ENCODE measurements at places on chromosomes 4 and X.

- no peak for DNase-seq
These were observed 15.5 kb upstream of the GPR82 start for GRCh38 chrX:41708486-41708885.

GRCh38 chrX:9340598-9341290 is 124.1 kb upstream of the TBL1X start:
- DNase-seq: no peak

GRCh38 chrX:73668779-73669178 is 105.8 kb downstream of the CHIC1 start:
- no peak for DNase-seq

DNA sequence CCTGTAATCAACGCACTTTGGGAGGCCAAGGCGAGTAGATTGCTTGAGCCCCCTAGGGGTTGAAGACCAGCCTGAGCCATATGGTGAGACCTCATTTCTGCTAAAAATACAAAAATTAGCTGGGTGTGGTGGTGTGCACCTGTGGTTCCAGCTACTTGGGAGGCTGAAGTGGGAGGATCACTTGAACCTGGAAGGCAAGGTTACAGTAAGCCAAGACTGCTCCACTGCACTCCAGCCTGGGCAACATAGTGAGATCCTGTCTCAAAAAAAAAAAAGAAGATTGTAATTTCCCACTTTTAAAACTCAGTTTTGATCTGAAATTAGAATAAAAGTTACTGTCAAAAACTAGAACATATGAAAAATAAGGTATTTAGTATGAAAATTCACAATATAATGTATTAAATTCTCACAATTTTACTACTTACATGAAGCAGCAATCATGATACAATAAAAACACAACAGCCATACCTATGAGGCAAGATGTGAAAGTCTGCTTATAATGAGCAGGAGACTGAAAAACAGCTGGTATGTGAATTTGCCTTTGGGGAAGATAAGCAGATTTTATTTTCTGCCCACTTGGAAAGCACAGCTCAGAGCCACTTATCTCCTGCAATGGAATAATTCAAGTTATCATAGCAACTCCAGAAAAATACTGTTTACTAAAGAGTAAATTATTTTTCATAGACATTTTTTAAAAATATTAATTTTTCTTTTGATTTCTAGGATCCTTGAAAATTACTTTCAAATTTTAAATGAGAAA is 50.6 kb downstream of the ZGRF1 start:
- no peak for DNase-seq

DNA sequence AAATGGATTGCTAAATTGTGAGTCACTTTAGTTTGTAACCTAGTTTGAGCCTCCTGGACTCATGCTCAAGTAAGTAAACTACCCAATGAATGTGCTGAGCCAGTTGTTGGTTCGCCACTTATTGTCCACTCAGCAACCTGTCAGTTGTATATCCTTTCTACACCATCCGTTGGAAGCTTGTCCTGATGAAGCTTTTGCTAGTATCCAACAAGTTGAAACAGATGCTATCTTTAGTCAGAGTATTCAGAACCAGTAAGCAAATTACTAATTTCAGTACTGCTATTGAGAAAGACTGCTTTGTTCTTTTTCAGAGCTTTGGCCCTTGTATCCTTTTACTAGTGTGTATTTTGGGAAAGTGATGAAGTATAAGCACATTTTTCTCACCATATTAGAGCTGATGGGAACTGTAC is 4.3 kb upstream of the NAA15 start:
- no peak for DNase-seq

- DNase-seq: no peak
These were observed 233.0 kb downstream of the DKK2 start for GRCh38 chr4:106803083-106803482.

- no peak for DNase-seq
These were observed 197.2 kb upstream of the ZFP42 start for GRCh38 chr4:187798385-187798784.

DNA sequence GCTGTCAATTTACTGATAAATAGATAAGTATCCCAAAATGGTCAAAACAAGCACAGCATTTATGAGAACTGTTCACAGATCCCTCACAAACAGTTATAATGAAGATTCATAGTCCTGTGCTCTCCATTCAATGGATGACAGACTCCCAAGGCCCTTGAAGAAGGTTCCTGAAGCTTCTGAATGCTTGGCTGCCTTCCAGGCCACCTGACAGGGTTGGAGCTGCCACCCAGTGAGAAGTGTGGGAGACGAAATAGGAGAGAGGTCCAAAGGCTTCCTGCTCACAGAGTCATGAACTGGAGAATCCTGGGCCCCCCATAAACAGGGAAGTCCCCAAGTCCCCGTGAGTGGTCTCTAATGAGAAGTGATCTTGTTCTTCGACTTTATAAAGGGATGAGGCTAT is 26.0 kb upstream of the ANXA3 start:
- no peak for DNase-seq

GRCh38 chr4:168540503-168541265 is 43.8 kb downstream of the PALLD start:
- no peak for DNase-seq

DNA sequence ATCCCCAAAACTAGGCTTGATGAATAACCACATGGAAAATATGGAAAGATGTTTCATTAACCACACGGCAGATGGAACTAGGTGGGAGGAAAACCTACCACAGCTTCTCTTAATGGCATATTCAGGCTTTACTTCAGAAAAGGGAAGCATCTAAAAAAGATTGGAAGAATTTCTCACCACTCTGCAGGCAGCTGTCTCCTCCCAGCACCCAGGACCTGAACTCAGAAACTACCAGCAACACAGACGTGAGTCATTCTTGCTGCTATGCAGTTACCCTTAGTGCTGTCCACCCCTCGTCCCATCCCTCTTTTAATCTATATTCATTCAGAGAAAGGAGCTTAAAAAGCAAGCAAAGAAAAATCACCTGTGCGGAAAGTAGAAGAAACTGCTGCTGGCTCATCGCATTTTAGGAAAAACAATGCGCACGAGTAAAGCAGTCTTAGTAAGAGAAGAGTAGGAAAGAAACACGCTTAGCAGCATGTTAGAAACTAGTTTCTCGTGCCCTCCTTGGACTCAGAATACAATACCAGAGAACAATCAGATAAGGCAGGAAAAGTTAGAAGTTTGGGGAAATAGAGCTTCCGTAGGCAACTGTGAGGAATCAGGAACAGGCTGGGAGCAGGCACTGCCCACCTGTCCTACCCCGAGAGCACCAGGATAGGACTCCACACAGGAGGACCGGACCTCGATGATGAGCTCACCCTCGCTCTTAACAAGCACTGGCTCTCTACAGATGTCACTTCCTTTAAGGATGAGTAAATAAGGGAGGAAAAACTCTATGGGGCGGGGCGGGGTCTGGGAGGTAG is 48.1 kb upstream of the ENPP6 start:
- no peak for DNase-seq

DNA sequence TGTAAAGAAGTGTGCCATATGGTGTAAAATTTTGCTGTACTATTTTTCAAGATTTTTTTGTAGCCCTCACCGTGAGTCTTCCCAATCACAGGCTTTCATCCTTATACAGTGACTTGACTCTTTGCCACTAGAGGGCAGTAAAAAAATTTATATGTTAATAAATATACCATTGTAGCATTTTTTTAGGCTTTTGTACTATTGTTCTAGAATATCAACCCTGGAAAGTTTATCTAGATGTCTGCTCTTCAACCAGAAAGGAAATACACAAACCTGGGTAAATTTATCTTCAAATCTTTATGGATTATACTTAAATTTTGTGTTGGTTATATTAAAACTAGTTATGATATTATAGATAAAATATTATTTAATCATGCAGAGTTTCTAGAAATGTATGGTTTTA is 235.3 kb downstream of the TENM3 start:
- DNase-seq: no peak

DNA sequence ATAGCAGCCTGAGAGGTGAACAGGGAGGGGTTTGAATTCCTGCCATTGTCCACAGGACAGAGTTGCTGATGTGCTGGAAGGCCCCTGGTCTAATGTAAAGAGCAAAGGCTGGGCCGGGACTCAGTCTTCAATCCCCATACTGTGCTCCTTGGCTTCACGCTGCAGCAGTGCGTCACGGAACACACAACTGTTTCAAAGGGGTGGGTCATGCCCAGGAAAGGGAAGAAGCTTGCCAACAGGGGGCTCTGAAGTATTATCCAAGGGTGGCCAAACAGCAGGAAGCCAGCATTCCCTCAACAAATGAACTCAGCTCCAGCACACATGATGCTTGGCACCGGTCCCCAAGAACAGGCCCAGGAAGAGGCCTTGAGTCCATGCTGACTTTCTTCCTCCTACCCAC is 122.5 kb downstream of the NFKB1 start:
- no peak for DNase-seq

GRCh38 chr4:133385161-133385954 is 236.3 kb downstream of the PCDH10 start:
- DNase-seq: no peak

DNA sequence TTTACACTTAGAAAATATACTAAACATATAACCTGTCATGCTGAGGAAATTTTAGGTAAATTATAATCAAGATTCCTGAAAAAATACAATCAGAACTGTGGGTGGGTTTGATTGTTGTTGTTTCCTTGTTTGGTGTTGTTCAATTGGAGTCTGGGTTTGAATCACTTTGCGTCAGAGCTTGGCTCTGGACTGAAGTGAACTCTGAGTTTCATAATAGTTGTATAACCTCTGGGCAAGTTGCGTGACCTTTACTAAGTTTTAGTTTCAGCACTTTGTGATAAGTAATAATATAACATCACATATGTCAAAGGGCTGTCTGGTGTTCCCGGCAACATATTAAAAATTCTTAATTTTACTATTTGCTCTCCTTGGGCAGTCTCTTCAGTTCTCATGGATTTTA is 758.1 kb downstream of the RAPGEF2 start:
- DNase-seq: no peak

DNA sequence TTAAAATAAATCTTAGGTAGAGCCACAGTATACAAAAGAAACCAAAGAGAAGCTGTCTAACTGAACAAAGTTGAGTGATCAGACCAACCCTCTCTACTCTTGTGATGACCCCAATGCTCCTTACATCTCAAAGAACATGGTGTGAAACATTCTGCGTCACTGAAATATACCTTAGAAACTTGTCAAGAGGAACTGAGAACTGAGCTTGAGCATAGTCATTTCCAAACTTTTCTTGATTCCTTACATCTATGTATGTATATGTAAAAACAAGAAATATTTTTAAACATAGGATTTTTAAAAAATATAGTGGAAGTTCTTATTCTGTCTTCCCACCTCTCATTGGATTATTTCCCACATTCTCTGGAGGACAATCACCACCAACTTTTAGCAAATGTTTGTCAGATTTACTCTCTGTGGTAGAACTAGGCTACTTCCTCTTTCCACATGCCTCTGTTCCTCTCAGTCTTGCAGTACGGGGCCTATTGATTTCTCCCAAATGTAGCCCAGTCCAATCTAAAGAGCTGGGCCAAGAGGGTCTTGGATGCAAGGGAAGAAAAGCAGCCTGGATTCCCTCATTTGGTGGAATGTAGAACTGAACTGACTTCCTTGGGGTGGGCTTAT is 98.2 kb upstream of the HHIP start:
- DNase-seq: no peak

DNA sequence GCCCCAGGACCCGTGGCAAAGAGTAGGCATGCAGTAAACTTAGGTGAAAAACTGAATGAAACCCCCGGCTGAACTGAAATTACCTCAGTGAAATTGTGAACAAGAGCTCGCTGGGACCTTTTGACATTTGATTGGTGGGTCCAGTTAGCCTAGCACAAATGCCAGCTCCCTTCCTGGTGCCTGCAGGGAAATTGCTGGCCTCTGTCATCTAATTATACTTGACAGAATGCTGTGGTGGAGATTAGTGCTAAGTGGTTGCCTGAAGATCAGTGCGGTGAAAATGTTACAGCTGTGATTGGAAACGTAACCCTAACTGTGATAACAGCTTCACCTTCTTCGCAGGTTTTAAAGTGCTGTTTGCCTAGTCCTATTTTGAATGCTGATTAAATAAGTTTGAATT is 43.0 kb downstream of the ADD1 start:
- DNase-seq: no peak

GRCh38 chr4:52684896-52685295 is 25.8 kb upstream of the USP46 start:
- DNase-seq: no peak

DNA sequence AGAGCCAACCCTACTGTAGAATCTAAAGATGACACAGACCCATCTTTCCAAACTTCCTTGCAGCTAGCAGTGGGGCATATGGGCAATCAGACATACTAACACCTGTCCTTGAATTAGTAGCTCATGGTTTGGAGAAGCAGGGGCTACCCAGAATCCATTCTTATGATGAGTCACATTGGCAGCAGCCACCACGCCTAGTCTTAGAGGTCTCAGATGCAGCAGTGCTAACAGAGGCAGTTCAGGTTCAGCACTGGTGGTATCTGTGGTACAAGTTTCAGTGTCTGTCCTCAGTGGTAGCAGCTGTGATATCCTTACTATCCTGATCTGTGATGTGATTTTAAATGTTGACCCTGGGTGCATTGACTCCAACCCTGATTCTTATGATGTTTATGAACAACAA is 68.1 kb downstream of the FRMPD4 start:
- no peak for DNase-seq

- DNase-seq: peak; percentile 19
These were observed 812 bp upstream of the KDM6A start for GRCh38 chrX:44871931-44872820.

DNA sequence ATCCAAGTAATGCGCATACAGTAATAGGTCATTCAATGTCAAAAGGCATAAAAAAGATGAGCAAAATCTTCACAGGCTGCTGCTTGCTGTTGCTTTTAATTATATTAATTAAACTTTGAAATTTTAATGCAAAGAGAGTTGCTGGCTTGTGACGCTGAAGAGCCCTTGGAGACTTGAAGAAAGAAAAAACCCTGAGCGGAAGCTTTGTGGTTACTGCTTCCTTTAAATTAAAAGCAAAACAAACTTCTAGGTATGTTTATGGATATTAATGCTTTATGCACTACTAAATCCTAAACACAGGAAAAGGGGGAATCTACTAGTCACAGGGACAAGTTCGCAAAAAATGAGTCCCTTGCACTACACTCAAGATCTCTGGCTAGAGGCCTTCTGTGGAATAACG is 166.7 kb downstream of the ANTXR2 start:
- no peak for DNase-seq

- no peak for DNase-seq
These were observed 732 bp upstream of the ADRA2C start for GRCh38 chr4:3765271-3766035.

GRCh38 chr4:67668315-67668714 is 32.6 kb downstream of the UBA6 start:
- DNase-seq: no peak

- no peak for DNase-seq
These were observed 221.3 kb downstream of the ANTXR2 start for GRCh38 chr4:79851625-79852304.

- no peak for DNase-seq
These were observed 71.9 kb upstream of the STK26 start for GRCh38 chrX:131951166-131951565.

- no peak for DNase-seq
These were observed 47.6 kb downstream of the NHSL2 start for GRCh38 chrX:71958281-71958675.

- no peak for DNase-seq
These were observed 159.9 kb downstream of the SCFD2 start for GRCh38 chr4:53205970-53206369.

GRCh38 chr4:95548738-95549245 is at the start of gene UNC5C:
Gene UNC5C (minus strand): TSS chr4:95548973.
- DNase-seq: no peak

- no peak for DNase-seq
These were observed 26.0 kb downstream of the TBC1D19 start for GRCh38 chr4:26609868-26610267.

- no peak for DNase-seq
These were observed 18.4 kb downstream of the PRPS1 start for GRCh38 chrX:107646735-107647134.

GRCh38 chrX:11558972-11559371 is 106.7 kb downstream of the ARHGAP6 start:
- peak; percentile 11 for DNase-seq

Data from effector memory CD8-positive, alpha-beta T cell (primary cell).